ENCODE measurements at places on chromosomes 1 and 21.
A peak's percentile ranks its signal among the peaks of the same experiment; 100 is the strongest.

GRCh38 chr1:94031591-94031990, 89.4 kb downstream of the ABCA4 start:
- DNase-seq, result no peak

- DNase-seq, result no peak
Observed at GRCh38 chr1:74673351-74674111, at the start of gene ERICH3. ERICH3 (minus strand) TSS chr1:74673792; CDS start chr1:74673519, 273 bp downstream.

DNA sequence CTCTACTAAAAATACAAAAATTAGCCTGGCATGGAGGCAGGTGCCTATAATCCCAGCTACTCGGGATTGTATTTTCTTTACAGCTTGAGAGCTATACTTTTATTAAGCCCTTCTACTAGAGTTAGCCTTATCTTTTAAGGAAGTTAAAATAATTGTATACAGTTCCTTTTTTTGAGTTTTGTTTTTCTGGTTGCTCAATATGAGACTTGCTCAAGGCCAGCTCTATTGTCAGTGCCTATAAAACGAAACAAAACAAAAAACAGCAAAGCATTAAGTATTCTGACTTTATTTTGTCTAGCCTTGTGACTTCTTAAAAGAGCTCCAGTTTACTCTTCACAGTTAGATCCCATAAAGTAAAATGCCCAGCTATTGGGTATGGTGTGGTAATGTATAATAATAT, 17.2 kb downstream of the PKN2 start:
- no peak for DNase-seq

DNA sequence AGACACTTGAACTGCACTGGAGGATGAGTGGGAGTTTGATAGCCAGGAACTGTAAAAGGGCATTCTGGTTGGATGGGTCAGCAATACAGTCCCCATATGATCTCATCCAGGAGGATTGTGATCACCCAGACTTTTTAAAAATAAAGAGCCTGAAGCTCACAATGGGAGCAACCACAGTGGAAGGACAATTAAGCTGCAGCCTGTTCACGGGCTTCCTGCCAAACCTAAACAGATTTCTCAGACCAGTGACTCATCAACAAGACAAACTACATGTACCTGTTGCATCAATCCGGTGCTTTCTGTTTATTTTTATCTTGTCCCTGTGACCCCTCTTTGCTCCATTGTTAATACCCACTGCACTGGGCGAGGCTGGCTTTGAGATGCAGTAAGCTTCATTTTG, 52.3 kb downstream of the PAPPA2 start:
- DNase-seq, result no peak

- no peak for DNase-seq
Observed at GRCh38 chr1:56466538-56466937, 112.8 kb downstream of the PLPP3 start.

DNA sequence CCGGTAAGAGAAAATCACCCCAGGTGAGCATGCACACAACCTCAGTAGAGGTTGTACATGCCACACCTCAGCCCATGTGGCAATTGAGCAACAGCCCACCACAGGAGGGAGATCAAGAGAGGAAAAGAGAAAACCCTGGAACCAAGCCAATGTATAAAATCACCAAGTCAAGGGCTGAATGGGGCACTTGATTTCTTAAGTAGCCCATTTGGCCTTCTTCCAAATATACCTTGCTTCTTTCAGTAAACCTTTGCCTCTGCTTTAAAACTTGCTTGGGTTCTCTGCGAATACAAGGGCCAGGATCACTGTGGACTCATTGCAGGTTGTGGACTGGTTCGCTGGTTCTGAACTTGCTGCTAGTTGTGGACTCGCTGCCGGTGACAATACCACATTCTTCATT, 1814.0 kb downstream of the PLA2G4A start:
- no peak for DNase-seq

DNA sequence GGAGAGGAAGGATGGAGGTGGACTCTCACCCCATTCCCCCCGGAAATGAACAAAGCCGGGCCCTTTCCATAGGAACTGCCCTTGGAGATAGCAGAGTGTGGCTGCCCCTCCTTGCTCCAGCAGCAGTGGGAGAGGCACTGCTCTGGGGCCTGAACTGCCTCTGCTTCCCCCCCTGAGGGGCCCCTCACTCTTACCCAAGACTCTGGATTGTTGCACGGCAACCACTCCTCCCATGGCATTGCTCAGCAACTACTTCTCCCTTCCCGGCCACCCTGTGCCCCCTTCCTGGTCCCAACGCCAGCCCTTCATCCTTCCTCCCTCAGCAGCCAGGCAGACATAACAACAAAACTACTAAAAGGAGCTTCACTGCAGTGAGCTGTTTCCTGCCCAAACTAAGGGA, 3.0 kb upstream of the ACKR1 start:
- no peak for DNase-seq

- no peak for DNase-seq
Observed at GRCh38 chr1:47903723-47904122, 93.5 kb downstream of the TRABD2B start.

- peak; percentile 49 for DNase-seq
Observed at GRCh38 chr1:89608984-89609725, 23.8 kb upstream of the LRRC8C start.

GRCh38 chr1:71817028-71817427, 465.3 kb downstream of the NEGR1 start:
- DNase-seq, result no peak

- no peak for DNase-seq
Observed at GRCh38 chr1:34784751-34785221, 3.8 kb downstream of the GJB3 start.

DNA sequence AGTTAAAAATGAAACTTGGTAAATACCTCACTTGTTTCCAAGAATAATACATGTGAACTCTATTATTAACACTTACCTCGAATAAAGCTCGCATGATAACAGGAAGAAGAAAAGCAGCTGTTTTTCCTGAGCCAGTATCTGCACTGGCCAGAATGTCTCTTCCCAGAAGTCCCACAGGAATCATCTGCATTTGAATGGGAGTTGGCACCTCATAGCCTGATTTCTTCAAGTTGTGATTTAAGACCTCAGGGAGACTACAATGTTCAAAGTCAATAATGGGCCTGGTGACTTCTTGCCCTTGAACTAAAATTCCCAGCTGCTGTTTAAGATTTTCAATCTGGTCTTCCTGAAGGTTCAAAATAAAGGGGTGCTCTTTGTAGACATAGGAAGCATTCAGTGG, 3.8 kb downstream of the DDX59 start:
- DNase-seq, result no peak
